Fibroblast of the conjunctiva (primary cell): ENCODE measurements at places on chromosomes 13 and 19.

DNA sequence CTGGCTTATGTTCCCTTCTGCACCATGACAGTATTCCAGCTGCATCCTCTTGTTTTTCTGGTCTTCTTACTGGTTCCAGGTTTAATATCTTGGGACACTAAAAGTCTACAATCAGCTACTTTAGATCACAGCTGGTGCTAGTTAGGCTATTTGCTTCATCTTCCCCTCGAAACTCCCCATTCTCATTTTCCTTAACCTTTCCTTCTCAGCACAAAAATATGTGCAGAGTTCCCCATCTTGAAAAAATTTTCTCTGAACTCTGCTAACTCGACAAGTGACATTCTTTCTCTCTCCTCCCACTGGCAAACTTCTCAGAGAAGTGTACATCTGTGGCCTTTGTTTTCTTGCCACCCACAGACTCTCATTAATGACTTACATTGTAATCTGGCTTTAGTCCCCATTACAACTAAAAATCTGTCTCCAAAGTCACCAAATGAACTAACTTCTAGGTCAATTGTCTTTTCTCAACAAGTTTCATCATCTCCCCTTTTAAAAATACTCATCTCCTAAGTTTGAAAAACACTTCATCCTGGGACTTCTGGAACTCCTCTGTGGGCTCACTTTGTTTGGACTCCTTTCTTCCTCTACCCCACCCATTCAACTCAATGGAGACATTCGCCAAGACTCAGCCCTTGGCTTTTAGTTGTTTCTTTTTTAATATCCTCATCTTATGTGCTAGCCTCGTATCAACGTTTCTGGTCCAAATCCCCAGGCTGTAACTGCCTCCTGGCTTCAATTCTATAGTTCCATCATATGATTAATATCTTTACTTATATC lies 7.1 kb upstream of the KL start:
- no peak for DNase-seq

- no peak for DNase-seq
Measured at GRCh38 chr19:47407417-47407774, 11.9 kb downstream of the MEIS3 start.

- DNase-seq: no peak
Measured at GRCh38 chr19:38059897-38060296, 152.9 kb downstream of the SIPA1L3 start.

DNA sequence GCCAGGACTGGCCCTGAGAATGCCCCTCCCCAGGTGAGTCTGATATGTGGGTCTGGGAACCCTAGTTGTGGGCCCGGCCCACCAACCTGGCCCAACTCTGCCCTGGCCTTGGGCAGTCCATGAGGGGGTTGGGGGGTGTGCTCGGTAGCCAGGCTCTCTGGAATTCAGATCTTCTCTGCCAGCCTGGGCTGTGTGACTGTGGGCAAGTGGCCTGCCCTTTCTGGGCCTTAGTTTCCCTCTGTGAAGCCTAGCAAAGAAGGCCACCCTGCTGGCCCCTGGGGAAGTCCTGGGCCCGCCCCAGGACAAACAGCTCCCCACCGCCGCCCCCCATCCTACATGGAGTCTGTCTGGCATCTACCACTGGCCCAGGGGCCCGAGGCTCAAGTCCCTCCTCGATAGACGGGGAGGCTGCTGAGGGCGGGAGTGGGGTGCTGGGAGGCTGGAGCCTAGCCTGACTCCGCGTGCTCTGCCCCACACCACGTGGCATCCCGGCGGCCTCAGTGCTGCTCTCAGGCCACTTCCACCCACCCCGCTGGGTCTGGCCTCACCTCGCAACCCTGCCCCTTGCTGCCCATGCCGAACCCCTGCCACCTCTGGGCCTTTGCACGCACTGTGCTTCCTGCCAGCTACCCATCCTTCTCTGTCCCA lies 8.3 kb upstream of the TBXA2R start:
- DNase-seq: no peak

- DNase-seq: no peak
Measured at GRCh38 chr19:33713194-33713593, 83.5 kb upstream of the KCTD15 start.

DNA sequence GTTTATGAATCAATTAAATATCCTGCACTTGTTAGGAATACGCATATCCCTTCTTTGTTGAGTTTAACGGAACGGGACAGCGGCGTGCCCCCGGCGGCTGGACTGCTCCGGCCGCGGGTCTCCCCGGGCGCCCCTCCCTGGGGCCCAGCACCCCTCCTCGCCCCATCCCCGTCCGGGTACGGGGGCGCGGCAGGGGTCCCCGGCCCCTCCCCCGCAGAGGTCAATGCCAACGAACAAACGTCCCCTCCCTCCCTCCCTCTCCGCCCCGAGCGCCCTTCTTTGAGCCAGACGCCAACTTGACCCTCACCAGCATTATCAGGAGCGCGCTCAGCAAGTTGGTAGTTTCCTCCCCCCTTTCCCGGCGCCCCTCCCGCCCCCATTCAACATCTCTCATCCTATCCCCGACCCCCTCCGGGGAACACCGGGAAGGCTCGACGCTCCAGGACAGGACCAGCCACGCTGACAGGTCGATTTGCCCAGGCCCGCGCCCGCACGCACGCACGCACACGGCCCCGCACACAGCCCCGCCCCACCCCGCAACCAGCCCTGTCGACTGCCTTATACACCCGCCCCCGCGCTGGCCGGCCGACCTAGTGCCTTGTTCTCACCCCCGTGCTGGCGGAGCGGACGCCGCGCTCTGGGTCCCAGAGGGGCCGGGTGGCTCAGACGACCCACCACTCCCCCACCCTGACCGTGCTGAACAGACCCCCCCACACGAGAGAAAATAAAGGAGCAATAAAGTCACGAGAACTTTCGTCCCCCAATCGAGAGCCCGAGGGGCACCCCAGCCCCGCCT lies 5.0 kb downstream of the LYL1 start:
- no peak for DNase-seq

GRCh38 chr13:75872980-75873379 lies 236.8 kb downstream of the LMO7 start:
- DNase-seq: no peak

GRCh38 chr13:22108283-22108942 lies 437.5 kb downstream of the FGF9 start:
- DNase-seq: no peak

- peak; percentile 26 for DNase-seq
Measured at GRCh38 chr13:97921176-97921816, 32.2 kb upstream of the IPO5 start.

DNA sequence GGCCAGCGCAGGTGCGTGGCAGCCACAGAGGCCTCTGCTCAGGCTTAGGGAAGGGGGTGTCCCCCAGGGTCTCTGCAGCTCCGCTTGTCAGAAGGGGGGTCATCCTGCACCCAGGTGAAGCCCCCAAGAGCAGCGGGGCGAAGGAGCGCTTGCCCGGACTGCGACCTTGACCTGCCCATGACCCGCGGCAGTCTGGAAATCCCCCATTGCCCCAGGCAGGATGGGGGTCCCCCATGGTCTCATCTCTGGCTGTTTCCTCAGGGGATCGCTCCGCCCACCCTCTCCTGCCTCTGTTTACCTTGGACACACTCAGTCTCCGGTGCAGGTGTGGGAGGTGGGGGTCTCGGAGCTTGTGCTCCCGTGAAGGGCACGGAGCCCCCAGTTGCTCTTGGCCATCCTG lies 82.7 kb downstream of the KDM4B start:
- no peak for DNase-seq

DNA sequence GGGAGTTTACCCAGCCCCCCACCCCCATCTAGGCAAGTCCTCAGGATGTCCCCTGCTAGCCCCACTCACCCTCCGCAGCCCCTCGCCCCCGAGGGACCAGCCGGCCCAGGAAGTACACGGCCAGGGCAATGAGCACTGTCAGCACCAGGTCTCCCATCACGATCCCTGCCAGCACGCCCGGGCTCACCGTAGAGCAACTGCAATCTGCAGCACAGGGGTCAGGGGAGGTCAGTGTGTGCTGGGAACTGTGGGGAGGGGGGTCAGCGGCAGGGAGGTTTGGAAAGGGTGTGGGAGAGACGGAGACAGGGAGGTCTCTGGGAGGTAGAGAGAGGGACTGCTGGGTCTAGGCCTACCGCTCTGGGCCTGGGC lies 734 bp downstream of the TYROBP start:
- DNase-seq: no peak

- no peak for DNase-seq
Measured at GRCh38 chr13:97142452-97142851, 79.7 kb upstream of the MBNL2 start.

DNA sequence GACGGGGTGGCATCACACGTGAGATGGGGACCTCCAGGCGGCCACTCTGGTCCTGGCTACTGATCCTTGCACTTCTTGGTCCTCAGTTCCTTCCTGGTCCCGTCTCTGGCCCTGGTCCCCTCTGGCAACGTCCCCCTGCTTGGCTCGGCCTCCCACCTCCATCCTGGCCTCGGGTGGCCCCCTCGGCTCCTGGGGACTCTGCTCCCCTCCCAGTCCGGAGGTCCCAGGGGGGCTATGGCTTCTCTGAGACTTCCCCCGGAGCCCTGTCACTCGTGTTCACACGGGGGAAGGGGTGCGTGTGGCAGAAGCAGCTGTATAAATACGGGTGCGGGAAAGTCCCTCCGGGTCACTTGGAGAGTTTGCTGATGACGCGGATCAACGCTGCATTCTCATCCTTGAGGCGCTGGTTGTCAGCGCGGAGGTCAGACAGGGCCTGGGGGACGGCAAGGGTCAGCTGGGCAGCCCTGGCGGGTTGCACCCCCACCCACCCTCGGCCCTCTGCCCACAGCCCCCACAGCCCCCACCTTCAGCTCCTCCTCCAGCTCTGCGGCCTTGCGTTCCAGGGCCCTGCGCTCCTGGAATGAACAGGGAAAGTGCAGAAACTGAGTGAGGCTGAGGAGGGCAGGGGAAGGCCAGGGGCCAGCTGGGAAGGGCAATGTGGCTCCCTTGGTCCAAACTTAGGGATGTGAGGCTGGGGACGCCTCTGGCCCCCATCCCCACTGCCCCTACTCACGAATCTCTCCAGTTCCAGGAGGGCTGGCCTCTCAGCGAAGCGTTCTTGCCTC lies 15.6 kb downstream of the EPS8L1 start:
- no peak for DNase-seq

GRCh38 chr19:58513213-58513693 lies 1.5 kb upstream of the SLC27A5 start:
- DNase-seq: no peak

- no peak for DNase-seq
Measured at GRCh38 chr13:21637296-21637695, 33.3 kb upstream of the MICU2 start.

DNA sequence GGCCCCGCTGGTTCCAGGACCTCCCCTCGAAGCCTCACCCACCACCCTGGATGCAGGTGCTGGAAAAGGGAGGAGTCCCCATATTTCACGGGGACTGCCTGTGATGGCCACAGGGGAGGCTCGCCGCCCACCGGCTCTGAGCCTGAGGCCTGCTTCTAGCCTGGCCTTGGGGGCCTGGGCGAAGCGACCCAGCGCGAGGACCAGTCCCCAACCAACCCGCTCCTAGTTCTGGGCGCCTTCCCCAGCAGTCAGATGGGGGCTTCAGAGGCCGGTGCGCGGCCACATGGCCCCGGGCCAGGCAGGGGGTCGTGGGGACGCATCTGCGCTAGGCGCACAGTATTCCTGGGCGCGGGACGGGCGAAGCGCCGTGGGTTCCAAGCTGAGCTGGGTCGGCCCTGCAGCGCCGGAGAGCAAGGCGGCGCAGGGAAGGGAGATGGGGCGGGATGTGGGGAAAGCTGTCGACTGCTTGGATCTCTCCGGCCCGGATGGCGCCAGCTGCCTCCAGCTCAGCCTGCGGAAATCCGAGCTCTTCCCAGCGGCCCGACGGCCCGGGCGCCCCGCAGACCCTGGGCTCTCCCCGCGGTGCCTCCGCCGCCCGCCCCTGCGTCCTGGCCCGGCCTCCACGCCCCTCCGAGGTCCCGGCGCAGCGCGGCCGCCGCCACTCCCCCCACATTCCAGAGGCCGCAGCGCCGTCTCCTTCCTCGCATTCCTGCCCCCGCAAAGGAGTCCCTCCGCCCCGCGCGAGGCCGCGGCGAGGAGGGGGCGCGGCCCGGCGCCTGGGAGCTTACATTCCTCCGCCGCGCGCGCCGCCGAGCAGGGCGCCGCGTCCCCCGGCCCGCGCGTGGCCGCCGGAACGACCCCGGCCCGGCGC lies at the start of gene WTIP:
Gene WTIP, plus strand, starts transcription at position 788 of the 871 bp plus-strand sequence. CDS start 217 bp downstream, outside the sequence.
- peak; percentile 39 for DNase-seq

GRCh38 chr19:19385896-19386869 lies 19.3 kb upstream of the GATAD2A start:
- DNase-seq: no peak

- DNase-seq: no peak
Measured at GRCh38 chr13:62684359-62684758, 1268.7 kb upstream of the PCDH20 start.

- no peak for DNase-seq
Measured at GRCh38 chr13:111967572-111968201, 99.3 kb upstream of the SOX1 start.

GRCh38 chr19:55116859-55117662 lies at the start of gene PPP1R12C:
Gene PPP1R12C, minus strand, starts transcription at chr19:55117637. Its CDS starts 94 bp downstream, at chr19:55117543.
- DNase-seq: no peak

DNA sequence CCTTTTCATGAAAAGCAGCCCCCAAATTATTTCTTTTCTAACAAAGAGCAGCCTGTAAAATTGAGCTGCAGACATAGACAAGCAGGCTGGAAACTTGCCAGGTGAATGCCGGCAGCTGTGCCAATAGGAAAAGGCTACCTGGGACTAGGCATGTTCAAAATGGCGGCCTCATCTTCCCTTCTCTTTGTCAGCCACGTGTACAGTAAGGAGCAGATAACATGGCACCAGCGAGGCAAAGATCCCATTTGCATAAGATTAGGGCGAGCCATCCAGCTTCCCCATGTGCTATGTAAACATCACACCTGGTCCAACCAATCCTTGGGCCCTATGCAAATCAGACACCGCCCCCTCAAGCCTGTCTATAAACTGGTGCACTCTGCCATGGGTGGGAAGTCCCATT lies 31.2 kb upstream of the CACNA1A start:
- DNase-seq: no peak

DNA sequence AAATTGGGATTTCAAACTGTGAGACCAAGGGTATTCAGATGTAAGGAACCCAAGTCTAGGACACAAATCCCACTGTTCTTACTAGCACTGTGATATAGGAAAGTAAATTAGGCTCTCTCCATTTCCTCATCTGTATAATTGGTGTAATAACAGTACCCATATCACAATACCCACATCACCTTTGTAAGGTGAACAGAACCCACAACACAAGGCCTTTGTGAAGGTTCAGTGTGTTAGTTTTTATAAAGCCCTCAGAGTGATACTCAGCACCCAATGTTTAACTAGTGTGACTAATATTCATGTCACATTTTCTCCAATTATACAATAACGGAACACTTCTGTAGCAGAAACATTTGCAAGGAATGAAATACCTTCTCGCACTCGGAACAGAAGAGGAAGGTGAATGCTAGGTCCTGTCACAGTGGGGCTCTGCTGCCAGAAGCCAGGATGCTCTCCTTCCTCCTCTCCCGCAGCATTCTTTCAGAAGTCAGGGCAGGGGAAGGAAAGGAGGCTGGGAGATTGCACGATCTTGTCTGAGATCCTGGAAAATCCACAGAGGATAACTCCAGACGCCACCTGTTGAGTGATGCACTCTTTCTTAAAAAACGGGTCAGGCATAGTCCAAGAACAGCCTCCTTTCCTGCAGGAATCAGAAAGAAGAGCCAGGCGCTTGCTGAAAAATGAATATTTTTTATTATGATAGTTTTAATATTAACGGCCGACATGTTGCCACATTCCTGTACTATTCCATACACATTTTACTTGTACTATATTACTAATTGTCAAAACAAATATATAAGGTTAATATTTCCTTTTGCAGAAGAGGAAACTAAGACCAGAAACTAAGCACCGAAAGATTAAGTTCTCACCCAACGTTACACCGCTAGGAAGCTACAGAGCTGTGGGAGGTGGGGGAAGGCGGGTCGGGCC lies 762 bp downstream of the ZNF45 start:
- no peak for DNase-seq
